ENCODE measurements at places on chromosomes 5 and 9.

DNA sequence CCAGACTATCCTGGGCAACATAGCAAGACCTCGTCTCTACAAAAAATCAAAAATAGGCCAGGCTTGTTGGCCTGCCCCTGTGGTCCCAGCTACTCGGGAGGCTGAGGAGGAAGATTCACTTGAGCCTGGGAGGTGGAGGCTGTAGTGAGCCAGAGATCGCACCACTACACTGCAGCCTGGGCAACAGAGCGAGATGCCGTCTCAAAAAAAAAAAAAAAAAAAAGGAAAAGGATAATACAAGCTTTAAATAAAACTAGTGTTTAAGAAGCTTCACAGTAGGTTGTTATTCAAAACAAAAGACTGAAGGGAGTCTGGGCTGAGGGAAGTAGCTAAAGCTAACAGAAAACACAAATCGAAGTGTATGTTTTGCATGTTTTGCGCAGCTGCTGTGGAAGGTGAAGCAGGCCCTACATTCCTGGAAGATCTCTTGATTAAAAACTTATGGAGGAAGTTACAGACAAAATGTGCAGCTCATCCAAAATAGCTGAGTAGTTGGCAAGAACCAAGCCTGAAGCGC lies 581 bp upstream of the C9orf40 start:
- no peaks in the 10 kb centered on the region for H3K27me3 ChIP-seq
- peaks cover 14% of the 10 kb centered on the region for H3K4me1 ChIP-seq
- peak overlapping the region; percentile 65 for H3K4me3 ChIP-seq
- peak overlapping the region; percentile 79 for H3K27ac ChIP-seq

GRCh38 chr5:172841-173251 lies 18.4 kb upstream of the LRRC14B start:
- no peak overlapping the region for H3K27ac ChIP-seq
- DNase-seq, result no peak
- no peaks in the 10 kb centered on the region for H3K36me3 ChIP-seq
- H3K4me1 ChIP-seq, result no peaks in the 10 kb centered on the region

DNA sequence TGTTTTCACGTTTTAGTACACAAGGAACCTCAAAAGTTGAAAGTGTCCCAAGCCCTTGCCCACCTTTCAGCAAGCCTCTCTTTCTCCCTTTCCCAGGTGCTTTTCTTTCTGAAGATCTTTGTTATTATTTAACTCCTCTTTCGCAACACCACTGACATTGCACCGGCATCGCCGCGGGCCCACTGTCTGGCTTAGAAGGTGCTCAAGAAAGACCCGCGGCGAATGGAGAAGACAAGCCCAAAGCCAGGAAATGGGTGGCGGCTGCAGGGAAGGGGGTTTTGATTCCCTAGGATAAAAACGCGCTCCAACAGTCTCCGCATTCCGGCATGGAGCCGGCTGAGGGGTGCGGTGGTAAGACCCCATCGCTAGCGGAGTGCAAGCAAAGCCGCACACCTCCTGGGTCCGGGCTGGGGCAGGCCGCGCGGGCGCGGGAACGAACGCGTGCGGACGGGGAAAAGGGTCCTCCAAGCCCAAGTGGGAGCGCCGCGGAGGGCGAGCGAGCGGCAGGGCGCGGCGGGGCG lies 404 bp upstream of the AFAP1L1 start:
- H3K27ac ChIP-seq, result no peak overlapping the region
- H3K36me3 ChIP-seq, result no peaks in the 10 kb centered on the region
- H3K4me1 ChIP-seq, result peaks cover 13% of the 10 kb centered on the region
- peak; percentile 47 for DNase-seq
- H3K27me3 ChIP-seq, result no peaks in the 10 kb centered on the region

DNA sequence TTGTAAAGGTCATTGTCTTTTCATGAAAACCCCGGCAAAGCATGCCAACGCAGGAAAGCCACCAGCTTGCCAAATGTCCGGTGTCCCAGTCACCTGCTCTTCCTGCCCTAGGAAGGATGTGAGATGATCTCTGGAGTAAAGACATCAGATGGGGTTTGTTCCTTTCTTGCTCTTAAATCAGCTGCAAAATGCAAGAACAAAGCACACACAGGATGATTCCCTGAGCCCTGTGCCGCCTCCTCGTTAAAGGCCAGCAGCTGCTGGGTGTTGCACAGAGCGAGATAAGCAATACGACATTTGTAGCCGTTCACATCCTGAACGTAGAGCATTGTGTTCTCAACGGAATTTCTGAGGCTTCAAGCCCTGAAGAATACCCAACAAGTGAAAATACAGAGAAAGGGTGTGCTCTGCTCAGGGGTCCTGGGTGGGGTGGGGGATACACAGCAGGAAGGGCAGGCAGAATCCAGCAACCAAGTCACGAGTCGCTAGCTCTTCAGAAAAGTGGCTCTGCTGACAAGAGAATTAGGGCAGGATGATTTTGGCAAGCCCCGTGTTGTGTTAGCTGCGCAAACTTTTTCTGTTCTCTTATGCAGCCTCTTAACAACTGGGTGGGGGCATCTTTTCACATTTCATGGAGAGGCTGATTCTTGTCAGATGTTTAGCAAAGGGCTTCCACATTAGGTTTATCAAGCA lies 229.2 kb upstream of the MAP3K1 start:
- H3K4me3 ChIP-seq, result no peak overlapping the region
- no peaks in the 10 kb centered on the region for H3K27me3 ChIP-seq
- DNase-seq, result peak; percentile 32
- H3K36me3 ChIP-seq, result no peaks in the 10 kb centered on the region
- no peak overlapping the region for H3K27ac ChIP-seq
- peaks cover 28% of the 10 kb centered on the region for H3K4me1 ChIP-seq

DNA sequence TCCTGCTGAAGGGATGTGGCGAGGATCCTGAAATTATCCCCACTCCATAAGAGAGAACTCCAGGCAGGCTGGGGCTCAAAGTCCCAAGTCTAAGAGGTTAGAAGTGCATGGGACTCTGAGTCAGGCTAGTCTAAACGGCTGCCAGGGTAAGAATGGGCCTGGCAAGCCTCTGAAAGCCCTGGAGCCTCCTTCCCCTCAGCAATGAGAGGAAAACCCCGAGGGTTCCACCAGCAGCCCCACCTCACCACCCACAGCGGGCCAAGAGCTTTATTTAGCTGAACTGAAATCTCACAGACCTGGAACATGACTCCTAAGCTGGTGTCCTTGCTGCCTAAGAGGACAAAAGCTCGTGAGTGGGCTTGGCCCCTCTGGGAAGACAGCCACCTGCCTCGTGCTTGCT lies 135.5 kb downstream of the SEC61B start:
- H3K4me1 ChIP-seq, result no peaks in the 10 kb centered on the region
- peaks cover 36% of the 10 kb centered on the region for H3K27me3 ChIP-seq
- DNase-seq, result no peak
- no peaks in the 10 kb centered on the region for H3K36me3 ChIP-seq
- no peak overlapping the region for H3K4me3 ChIP-seq

DNA sequence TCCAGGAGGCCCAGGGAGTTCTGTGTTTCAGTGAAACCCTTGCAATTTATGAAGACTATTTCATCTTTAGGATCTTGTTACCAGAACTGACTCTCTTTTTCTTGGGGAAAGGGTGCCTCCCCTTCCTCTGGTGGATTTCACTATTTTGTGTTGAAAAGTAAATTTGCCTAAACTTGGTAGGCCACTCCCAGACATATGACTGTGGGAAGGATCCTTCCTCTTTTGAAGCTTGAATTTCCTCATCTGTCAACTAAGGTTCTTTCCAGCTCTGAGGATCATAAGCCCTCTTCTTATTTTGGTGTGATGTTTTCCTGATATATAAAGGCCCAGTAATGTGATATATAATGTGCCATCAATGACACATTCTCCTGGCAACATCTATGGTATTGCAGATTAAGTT lies 59.1 kb upstream of the ZFAND5 start:
- no peak overlapping the region for H3K4me3 ChIP-seq
- no peak for DNase-seq
- no peak overlapping the region for H3K27ac ChIP-seq
- no peaks in the 10 kb centered on the region for H3K4me1 ChIP-seq
- H3K36me3 ChIP-seq, result no peaks in the 10 kb centered on the region

- H3K4me1 ChIP-seq, result no peaks in the 10 kb centered on the region
- peaks cover 26% of the 10 kb centered on the region for H3K27me3 ChIP-seq
- DNase-seq, result no peak
- H3K36me3 ChIP-seq, result no peaks in the 10 kb centered on the region
- H3K27ac ChIP-seq, result no peak overlapping the region
- H3K4me3 ChIP-seq, result no peak overlapping the region
Measured at GRCh38 chr5:38197118-38197517, 61.2 kb upstream of the EGFLAM start.

GRCh38 chr5:16283791-16284190 lies 104.2 kb upstream of the MARCHF11 start:
- H3K4me1 ChIP-seq, result no peaks in the 10 kb centered on the region
- no peaks in the 10 kb centered on the region for H3K36me3 ChIP-seq
- no peak for DNase-seq
- H3K4me3 ChIP-seq, result no peak overlapping the region

- no peaks in the 10 kb centered on the region for H3K27me3 ChIP-seq
- H3K27ac ChIP-seq, result no peak overlapping the region
- no peak for DNase-seq
- H3K4me1 ChIP-seq, result no peaks in the 10 kb centered on the region
- no peaks in the 10 kb centered on the region for H3K36me3 ChIP-seq
- no peak overlapping the region for H3K4me3 ChIP-seq
Measured at GRCh38 chr9:72384710-72385485, 19.9 kb upstream of the ZFAND5 start.

GRCh38 chr5:123701511-123702200 lies 189.7 kb downstream of the CSNK1G3 start:
- no peak overlapping the region for H3K27ac ChIP-seq
- no peak for DNase-seq
- H3K36me3 ChIP-seq, result no peaks in the 10 kb centered on the region
- H3K4me1 ChIP-seq, result no peaks in the 10 kb centered on the region
- no peaks in the 10 kb centered on the region for H3K27me3 ChIP-seq
- H3K4me3 ChIP-seq, result no peak overlapping the region

GRCh38 chr9:35835216-35835632 lies 6.2 kb downstream of the TMEM8B start:
- peaks cover 4% of the 10 kb centered on the region for H3K4me1 ChIP-seq
- no peak overlapping the region for H3K4me3 ChIP-seq
- peaks cover 46% of the 10 kb centered on the region for H3K27me3 ChIP-seq
- peak; percentile 28 for DNase-seq
- H3K36me3 ChIP-seq, result no peaks in the 10 kb centered on the region

GRCh38 chr5:19125956-19126713 lies 861.9 kb downstream of the CDH18 start:
- no peaks in the 10 kb centered on the region for H3K4me1 ChIP-seq
- no peaks in the 10 kb centered on the region for H3K36me3 ChIP-seq
- H3K27me3 ChIP-seq, result no peaks in the 10 kb centered on the region
- DNase-seq, result no peak
- no peak overlapping the region for H3K4me3 ChIP-seq

- no peaks in the 10 kb centered on the region for H3K27me3 ChIP-seq
- no peaks in the 10 kb centered on the region for H3K36me3 ChIP-seq
- no peak for DNase-seq
- H3K27ac ChIP-seq, result no peak overlapping the region
- no peaks in the 10 kb centered on the region for H3K4me1 ChIP-seq
Measured at GRCh38 chr9:80440724-80441123, 869.0 kb downstream of the TLE4 start.

DNA sequence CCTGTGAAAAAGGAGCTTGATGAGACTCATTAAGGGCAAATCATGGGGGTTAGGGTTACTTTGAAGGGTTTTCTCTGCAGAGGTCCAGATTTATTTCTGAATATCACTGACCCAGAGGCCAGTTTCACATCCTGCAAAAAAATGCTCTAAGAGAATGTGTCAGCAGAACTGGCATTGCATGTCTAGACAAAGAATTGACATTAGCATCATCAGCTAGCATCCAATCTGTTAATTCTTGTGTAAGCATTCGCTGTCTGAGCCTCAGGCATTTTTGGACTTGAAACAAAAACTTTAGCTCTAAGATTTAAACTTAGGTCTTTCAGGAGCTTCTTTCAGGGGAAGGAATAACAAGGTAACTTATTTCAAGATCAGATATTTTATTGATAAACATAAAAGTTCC lies 187.9 kb upstream of the ELL2 start:
- H3K27me3 ChIP-seq, result no peaks in the 10 kb centered on the region
- no peaks in the 10 kb centered on the region for H3K36me3 ChIP-seq
- no peak for DNase-seq
- H3K4me3 ChIP-seq, result no peak overlapping the region
- H3K27ac ChIP-seq, result no peak overlapping the region

GRCh38 chr9:99896119-99896518 lies 10.3 kb upstream of the STX17 start:
- no peak for DNase-seq
- H3K27me3 ChIP-seq, result no peaks in the 10 kb centered on the region
- no peaks in the 10 kb centered on the region for H3K36me3 ChIP-seq
- no peak overlapping the region for H3K27ac ChIP-seq
- no peaks in the 10 kb centered on the region for H3K4me1 ChIP-seq

DNA sequence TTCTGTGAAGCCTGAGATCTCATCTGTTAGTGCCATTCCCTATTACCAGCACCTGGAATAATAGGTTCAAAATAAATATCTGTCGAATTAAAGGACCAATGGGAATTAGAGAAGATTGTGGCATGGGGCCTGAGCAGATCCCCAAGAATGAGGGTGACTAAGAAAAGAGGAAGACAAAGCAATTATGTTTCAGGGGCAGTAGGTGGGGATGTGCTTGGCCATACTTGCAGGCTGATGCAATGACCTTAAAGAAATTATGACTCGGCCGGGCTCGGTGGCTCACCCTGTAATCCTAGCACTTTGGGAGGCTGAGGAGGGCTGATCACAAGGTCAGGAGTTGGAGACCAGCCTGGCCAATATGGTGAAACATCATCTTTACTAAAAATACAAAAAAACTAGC lies 562.8 kb downstream of the PTPRD start:
- no peaks in the 10 kb centered on the region for H3K27me3 ChIP-seq
- no peak overlapping the region for H3K27ac ChIP-seq
- peak; percentile 26 for DNase-seq
- no peaks in the 10 kb centered on the region for H3K4me1 ChIP-seq

DNA sequence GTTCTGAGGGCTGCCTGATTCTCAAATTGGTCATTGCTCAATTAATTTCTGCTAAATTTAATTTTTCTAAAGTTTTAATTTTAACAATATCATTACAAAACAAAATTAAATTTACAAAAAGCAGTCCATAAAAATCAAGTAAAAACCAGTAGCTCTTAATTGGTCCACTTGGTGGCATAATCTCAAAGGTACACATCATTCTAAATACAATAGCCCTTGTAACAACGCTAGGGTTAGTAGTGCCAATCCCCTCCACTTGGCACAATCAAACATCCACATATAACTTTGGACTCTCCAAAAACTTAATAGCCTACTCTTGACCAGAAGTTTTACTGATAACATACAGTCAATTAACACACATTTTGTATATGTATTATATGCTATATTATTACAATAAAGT lies 1.9 kb upstream of the NDUFB6 start:
- DNase-seq, result peak; percentile 57
- H3K4me1 ChIP-seq, result peaks cover 20% of the 10 kb centered on the region
- no peaks in the 10 kb centered on the region for H3K36me3 ChIP-seq
- peaks cover 1% of the 10 kb centered on the region for H3K27me3 ChIP-seq
- H3K4me3 ChIP-seq, result no peak overlapping the region

DNA sequence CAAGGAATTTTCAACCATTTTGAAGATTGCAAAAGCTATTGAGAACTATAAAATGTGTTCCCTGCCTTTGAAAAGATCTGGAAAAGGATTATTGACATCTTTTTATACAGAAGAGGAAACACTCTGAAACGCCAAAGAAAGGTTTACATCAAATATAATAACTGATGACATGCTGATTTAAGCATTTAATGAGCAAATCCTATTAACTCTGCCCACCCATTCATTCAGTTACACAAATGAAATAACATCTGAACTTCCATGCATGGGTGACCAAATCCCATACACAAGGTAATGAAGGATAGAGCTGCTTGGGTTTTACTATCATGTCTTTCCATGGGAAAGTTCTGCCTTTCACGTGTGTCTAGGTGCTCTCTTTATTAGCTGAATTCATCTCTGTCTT lies 589.4 kb upstream of the WWC1 start:
- H3K4me3 ChIP-seq, result no peak overlapping the region
- H3K27me3 ChIP-seq, result no peaks in the 10 kb centered on the region
- H3K27ac ChIP-seq, result no peak overlapping the region
- DNase-seq, result no peak
